ENCODE measurements at places on chromosomes 13 and 19.

GRCh38 chr13:73837147-73837546 is 297.1 kb downstream of the KLF12 start:
- no peak for DNase-seq

DNA sequence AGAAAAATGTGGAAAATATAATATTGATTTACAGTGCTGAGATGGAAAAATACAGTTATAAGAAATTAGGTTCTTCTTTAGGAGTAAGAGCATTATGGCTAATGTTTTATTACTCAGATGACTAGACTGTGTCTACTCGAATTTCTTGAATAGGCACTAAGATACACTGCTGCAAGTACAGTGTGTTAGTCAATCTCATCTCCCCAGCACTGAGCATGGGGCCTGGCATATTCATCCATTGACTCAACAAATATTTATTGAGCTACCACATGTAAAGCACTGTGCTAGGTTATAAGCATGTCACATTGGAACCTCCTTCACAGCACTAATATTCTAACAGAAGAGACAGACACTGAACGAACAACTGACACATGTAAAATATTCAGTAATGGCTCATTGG is 242.5 kb upstream of the GPC6 start:
- no peak for DNase-seq

DNA sequence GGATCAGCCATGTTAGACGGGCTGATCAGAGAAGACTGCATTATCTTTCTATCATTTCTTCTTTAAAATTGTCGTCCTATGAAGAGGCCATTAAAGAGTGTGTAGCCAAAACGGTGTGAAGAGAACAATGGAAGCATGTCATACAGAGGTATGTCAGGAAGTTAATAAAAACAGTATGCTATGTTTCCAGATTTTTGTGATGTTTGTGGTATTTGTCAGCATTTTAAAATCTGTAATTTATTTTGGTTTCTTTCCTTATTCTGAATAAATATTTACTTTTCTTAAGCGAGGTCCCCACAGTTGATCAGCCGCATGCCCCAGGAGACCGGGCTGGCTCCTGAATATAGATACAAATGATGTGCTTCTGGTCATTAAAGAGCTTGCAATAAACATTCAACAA is 142.9 kb upstream of the SERP2 start:
- no peak for DNase-seq

- no peak for DNase-seq
These were observed 104.4 kb downstream of the KDM4B start for GRCh38 chr19:5073153-5073844.

- DNase-seq = no peak
These were observed 21.3 kb downstream of the NKPD1 start for GRCh38 chr19:45139286-45140143.

DNA sequence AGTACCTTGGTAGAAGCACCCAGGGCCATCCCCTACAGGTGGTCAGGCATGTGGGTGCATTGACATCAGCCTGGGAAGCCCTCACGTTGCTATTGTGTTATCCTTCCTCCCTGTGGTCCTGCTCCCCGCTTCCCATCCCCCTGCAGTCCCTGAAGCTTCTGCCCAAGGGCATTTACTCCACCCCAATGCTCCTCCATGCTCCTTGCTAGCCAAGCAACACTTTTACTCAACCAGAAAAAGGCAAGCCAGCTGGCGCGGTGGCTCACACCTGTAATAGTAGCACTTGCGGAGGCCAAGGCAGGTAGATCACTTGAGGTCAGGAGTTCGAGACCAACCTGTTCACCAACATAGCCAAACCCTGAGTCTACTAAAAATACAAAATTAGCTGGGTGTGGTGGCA is 54.8 kb upstream of the LATS2 start:
- no peak for DNase-seq

DNA sequence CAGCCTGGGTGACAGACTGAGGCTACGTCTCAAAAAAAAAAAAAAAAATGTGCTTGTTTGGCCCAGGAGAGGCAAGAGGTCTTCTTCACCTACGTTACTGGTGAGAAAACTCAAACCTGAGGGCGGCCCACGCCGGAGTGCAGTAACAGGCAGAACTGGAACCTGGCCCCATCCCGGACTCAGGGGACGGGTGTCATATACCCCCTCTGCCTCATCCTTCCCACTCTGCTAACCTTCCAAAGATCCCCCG is 414 bp upstream of the ADAT3 start:
- DNase-seq = no peak

- no peak for DNase-seq
These were observed 1352.5 kb downstream of the UQCRFS1 start for GRCh38 chr19:27860309-27860934.

GRCh38 chr13:79589603-79590393 is 108.8 kb downstream of the NDFIP2 start:
- DNase-seq = no peak

GRCh38 chr13:31955741-31956140 is 75.8 kb upstream of the FRY start:
- no peak for DNase-seq

DNA sequence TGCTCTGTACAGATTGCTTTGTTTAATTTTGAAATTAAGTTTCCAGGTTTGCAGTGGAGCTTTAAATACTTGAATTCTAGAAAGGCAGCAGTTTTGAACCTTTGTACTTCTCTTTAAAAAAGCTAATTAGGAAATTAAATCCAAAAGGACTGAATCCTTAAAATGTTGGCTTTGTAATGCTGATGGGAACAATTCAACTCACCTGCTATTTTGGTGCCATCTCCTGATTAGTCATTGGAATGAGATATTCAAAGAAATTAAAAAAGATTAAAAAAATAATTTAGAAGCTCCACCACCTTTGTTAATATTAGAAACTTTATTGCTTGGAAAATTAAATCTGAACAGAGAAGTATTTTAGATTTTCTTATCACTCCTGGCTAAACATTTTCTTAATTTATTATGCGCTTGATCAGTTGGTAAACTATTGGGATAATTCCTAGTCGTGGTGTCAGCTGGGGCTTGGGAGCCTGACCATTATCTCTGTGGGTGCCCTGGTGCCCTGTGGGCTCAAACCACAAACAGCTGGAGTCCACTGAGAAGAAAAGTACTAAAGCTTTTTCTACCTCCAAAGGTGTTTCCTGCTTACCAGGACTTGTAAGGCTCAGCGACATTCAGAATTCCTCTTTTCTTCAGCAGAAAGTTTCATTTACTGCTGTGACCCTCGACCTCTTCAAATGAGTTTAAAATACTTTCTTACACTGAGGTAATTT is 540.4 kb downstream of the DIAPH3 start:
- DNase-seq = no peak

DNA sequence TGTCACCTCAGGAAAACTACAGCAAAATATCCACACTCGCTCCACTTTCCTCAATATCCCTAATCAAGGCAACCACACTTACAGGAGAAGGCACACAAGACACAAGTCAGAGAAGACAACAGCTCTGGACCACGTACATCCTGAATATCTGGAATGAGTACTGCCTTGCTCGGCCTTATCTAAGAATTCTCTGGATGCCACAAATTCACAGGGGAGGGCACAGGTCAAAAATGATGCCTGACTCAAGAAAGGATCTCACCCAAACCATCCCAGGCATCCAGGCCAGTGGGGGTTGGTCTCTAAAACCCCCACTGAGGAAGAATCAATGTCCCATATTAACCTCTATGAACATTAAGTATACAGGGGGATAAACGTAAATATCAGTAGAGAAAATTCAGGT is 29.9 kb downstream of the ATP7B start:
- no peak for DNase-seq

DNA sequence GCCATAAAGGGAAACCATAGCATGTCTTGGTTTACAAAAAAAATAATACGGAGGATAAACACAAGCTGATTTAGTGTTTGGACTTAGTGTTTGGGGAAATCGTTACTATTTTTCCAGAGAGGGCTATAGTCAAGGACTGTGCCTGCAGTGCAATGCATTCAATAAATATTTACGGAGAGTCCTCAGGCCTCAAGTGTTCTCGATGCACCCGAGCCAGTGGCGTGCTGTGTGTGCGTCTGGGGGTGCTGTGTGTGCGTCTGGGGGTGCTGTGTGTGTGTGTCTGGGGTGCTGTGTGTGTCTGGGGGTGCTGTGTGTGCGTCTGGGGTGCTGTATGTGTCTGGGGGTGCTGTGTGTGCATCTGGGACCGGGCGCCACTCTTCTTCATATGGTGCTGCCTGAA is 71.7 kb upstream of the GTF3A start:
- DNase-seq = no peak

GRCh38 chr13:106156468-106156867 is 379.0 kb downstream of the EFNB2 start:
- DNase-seq = no peak

- DNase-seq = peak; percentile 60
These were observed 15.3 kb upstream of the MAP1S start for GRCh38 chr19:17703824-17704463.

DNA sequence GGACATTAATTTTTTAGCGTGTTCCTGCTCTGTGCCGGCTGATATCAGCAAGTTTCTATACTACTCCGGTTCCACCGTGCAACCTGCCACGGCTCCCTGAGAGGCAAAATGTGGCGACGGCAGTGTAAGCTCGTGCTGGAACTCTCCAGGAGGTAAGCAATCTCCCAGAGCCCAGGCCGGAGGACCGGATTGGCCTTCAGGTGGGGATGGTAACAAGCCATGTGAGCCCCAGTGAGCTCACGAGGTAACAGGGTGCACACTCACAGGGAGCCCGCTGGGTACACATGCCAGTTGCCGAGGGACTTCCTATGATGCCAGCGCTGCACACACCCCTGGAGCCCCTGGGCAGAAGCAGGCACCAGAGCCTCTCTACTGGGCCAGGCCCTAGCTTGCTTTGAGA is 38.5 kb downstream of the NAXD start:
- no peak for DNase-seq

DNA sequence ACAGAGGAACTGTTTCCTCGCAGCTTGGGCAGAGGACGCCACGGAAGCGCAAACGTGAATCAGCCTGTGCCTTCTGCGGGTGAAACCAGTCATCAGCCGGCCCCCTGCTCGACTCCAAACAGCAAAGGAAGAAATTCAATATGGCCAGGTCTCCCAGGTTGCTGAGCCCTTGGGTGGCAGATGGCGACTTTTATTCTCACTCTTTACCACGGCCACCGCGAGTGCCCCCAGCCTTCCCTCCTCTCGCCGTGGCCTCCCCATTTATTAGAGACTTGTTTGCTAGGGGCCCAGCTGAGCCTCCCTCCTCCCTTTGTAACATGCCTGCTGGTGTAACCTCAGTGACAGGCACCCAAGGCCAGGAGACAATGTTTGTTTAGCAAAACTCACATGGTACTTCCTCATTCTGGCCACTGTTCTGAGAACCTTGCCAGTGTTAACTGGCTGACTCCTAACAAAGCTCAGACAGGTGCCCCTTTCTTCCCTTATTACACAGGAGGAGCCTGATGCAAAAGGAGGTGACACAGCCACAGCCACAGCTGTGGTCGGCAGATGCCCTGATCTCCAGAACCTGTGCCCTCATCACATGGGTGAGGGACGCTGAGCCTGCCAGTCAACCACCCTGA is 5.8 kb downstream of the RAB20 start:
- DNase-seq = peak; percentile 72

DNA sequence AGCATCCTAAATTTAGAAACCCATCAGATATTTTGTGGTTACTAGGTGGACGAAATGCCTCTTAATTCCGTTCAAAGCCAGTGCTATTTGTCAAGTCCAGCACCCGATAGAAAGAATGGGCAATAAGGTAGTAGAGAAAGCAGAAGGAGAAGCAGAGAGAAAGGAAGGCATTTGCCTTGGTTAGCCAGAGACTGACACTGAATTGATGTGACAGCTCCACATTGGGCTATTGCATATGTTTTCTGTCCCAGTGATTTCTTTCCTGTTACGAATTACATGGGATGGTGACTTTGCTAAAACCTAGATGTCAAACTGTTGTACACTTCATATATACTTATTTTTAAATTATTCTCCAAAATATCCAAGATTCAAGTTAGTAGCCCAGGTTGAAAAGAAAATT is 542.6 kb downstream of the DCT start:
- no peak for DNase-seq

GRCh38 chr13:52447815-52448552 is 2.5 kb downstream of the VPS36 start:
- no peak for DNase-seq

GRCh38 chr13:28585561-28585960 is 73.4 kb upstream of the POMP start:
- no peak for DNase-seq

GRCh38 chr19:15538774-15539173 is 30.4 kb downstream of the CYP4F22 start:
- peak; percentile 20 for DNase-seq

GRCh38 chr19:16581145-16581970 is 9.1 kb upstream of the SLC35E1 start:
- DNase-seq = no peak

DNA sequence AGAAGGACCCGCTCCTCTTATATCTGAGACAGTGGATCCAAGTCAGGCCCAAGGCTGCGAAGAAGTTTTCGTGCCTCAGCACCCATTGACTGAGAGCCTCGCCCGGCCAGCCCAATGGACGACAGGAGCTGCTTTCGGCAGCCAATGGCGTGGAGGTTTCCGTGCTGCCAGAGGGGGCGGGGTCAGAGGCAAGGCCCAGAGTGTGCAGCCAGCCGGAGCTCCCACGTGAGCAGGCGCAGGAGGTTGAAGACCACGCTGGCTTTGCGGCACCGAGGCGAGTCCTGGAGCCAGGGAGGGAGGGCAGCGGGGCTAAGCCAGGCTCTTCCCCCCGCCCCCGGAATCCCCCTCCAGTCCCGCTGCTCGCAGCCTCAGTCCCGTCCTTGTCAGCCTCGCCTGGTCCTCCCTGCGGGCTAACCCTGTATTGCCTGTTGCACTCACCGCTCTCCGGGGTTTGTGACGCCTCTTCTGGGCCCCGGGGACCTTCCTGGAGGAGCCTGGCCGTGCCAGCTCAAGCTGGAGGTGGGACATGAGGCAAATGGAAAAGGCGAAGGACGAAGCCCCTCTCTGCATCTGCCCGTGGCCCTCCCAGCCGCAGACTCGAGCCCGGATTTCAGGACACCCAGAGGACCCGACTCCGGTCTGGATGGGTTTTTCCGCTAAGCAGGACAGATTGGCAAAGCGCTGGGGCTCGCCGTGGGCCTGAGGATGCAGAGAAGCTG is 1.5 kb downstream of the IFNL4 start:
- DNase-seq = no peak

Measured in Kasumi-1 (cell line).